CD4-positive, alpha-beta T cell treated with Interleukin-12 subunit alpha and Interleukin-12 subunit beta, for 1 hour (primary cell): ENCODE measurements at places on chromosomes 6 and 20.

DNA sequence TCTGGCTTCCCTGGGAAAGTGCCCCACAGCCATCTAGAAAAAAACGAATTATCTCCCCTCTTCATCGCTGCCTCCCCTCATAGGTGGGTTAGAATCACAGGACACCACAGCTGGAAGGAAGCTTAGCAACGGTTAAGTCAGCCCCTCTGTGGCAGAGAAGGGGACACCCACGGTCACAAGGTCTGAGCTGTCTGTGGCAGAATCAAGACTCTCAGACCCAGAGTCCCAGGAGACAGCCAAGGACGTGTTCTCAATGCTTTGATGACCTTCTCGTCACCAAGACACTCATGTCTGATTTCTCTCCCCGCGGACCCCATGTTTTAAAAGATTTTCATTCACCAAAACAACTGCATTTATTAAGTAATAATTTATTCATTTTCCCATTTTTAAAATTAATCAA is 221.5 kb downstream of the NRN1 start:
- DNase-seq, result no peak

GRCh38 chr6:125798734-125799508 is 8.2 kb downstream of the NCOA7 start:
- no peak for DNase-seq

GRCh38 chr20:36391456-36391855 is 85.3 kb downstream of the DLGAP4 start:
- DNase-seq, result no peak

GRCh38 chr6:44128020-44128917 is 915 bp downstream of the TMEM63B start:
- DNase-seq, result no peak

DNA sequence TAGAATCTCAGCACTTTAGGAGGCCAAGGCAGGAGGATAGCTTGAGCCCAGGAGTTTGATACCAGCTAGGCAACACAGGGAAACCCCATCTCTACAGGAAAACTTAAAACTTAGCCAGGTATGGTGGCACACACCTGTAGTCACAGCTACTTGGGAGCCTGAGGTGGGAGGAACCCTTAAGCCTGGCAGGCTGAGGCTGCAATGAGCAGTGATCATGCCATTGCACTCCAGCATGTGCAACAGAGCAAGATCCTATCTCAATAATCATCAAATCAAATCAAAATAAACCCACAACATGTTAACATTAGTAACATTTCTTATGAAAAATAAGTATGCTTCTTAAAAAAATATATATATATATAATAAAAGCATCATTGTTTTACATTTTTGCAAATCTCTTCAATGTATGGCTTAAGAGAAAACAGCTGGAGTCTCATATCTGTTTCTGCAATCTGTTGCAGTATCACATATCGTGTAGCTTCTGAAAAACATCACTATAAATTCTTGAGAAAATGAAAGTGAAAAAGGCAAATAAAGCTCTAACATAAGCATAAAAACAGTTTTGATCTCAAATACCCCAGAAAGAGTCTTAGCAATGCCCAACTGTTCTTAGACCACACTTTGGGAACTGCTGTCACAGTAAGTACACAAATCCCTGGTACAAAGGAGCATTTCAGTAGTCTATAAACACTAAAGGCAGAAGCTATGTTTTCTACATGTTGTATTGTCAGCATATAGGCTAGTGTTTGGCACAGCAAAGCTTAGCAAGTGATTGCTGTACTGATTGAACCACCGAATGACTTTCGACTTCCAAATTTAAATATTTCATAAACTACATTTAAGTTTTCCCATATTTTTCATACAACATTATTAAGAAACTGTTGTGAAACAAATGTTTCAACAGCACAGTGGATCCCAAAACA is 8.0 kb downstream of the MMUT start:
- DNase-seq, result no peak

DNA sequence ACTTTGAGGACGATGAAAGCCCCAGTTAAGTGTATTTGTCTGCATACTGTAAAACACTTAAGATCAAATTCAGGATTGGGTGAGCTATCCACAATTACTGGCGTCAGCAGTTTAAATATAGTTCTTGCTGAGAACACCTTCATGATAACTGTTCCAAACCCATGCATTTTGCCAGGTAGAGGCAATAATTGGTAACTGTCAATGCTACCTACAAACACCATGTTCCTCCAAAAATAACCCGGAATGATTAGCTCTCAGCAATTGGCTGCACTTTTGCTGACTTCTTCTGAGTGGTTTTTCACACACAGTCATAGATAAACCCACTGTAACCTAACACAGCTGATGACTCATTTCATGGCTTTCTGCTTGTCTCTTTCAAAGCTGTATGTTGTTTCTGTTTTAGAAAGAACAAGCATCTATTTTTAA is 1358.6 kb upstream of the GJE1 start:
- no peak for DNase-seq

DNA sequence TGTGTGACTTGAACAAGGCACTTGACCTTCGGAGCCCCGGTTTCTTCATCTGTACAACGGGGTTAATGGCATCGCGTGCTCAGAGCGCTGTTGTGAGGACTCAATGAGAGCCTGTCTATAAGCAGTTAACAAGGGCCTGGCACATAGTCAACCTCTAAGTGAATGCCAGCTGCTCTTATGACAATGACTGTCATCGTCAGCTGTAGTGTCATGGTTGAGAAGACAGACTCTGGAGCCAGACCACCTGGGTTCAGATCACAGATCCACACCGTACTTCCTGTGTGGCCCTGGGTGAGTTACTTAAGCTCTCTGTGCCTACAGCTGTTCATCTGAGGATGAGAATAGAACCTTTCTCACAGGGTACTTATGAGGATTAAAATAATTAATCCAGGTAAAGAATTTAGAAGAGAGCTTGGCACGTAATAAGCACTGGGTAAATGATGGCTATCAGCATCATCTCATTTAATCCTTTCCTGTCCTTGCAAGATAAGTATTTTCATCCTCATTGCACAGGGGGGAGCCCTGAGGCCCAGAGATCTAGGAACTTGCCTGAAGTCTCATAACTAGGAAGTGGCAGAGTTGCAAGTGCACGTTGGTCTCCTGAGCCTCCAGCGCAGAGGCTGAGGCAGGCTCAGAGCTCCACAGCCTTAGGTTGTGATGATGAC is 105.3 kb downstream of the EYA2 start:
- DNase-seq, result no peak

- DNase-seq, result no peak
Measured at GRCh38 chr6:4564801-4565271, 211.4 kb upstream of the CDYL start.

DNA sequence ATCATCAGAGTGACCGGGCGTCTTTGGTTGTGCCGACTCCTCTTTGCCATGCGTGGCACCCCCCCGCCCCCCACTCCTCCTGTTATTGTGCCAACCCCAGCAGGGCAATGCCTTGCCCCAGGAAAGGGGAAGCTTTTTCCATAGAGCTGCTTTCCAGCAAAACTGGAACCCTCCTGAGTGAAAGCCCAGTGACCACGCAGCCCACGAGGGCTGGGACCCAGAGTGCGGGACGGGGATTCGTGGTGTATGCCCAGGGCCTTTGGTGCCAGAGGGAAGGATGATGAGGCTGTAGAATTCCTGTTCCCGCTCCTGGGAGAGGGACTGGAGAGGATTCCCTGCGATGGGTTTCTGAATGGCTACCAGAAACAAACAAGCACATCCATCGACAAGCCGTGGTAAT is 116.8 kb upstream of the BACH2 start:
- DNase-seq, result no peak

DNA sequence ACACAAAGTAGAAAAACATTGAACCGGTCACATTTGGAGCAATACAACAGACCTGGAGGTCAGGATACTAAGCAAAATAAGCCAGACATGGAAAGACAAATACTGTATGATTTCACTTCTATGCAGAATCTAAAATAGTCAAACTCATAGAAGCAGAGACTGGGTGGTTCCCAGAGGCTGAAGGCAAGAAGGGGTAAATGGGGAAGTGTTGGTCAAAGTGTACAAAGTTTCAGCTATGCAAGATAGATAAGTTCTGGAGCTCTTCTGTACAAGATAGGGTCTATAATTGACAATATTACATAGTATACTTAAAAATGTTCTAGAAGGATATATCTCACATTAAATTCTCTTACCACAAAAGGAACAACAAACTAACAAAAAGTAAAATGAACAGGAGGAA is 70.3 kb downstream of the TMEM244 start:
- DNase-seq, result no peak

GRCh38 chr6:37619641-37620040 is 78.0 kb downstream of the MDGA1 start:
- DNase-seq, result no peak

DNA sequence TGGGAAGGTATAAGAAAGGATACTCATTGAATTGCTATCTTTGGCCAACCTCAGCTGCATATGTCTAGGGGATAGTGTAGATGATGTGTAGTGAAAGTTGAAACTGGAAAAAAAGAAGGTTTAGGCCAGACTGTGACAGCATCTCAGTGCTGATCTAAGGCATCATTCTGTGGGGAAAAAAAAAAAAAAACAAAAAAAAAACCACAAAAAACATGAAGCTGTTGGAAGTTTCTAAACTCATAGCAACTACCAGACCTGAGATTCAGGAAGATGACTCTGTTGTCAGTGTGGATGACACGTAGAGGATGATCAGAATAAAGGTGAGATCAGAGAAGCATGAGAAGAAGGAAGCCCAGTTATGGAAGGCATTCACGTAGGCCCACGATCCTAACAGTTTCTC is 100.8 kb upstream of the CNKSR3 start:
- no peak for DNase-seq

DNA sequence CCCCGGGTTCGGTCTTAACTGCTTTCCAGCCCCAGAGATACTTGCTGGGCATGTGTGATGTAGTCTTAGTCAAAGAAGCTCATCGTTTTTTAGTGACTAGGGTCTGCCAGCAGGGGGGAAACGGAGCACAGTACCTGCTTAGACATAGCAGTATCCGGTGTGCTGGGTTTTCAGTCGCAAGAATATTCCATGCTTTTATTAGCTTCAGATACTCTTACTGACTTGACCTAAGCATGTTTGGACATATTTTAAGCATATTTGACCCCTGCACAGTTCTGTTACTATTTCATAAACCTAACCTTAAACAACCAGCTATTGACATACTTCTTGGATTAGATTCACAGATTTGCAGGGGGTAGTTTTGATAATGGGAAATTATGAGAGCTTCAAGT is 3.0 kb downstream of the E2F3 start:
- peak; percentile 77 for DNase-seq

GRCh38 chr20:39773380-39774000 is 811.3 kb downstream of the DHX35 start:
- no peak for DNase-seq
